ENCODE measurements at places on chromosomes 11 and 22.
A peak's percentile ranks its signal among the peaks of the same experiment; 100 is the strongest.

- no peak for DNase-seq
Measured at GRCh38 chr11:114216796-114217180, 79.4 kb upstream of the NNMT start.

- peak; percentile 56 for DNase-seq
Measured at GRCh38 chr11:79973721-79974617, 533.1 kb upstream of the TENM4 start.

DNA sequence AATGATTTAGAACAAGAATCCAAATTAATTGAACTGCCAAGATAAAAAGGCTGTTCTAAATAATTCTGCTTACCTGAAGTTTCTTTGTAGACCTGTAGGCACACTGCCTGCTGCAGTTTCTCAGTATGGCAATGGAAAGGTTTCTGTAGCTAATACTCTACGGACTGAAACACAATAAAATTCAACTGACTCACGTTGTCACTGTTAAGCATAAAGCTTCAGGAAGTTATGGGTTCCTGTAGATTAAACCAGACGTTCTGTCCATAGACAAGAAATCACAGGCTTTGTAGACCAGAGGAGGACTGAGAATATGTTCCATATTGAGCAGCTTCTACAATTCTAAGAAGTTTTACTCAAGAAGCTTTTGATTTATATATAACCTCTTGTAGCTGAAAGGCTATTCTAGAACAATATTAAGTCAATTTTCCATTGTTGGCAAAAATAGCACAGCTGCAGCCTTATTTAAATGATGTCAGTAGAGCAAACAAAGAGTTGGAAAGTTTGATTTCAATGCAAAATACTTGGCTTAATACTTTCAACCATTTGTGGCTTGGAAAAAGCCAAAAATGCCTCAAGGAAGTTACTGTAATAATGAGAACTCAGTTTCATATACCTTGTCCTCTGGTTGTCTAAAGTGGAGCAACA, at the start of gene GLYATL2:
TSS of gene GLYATL2 (minus strand) at position 344 of the 645 bp plus-strand sequence. CDS start 5,092 bp downstream, outside the sequence.
- no peak for DNase-seq

DNA sequence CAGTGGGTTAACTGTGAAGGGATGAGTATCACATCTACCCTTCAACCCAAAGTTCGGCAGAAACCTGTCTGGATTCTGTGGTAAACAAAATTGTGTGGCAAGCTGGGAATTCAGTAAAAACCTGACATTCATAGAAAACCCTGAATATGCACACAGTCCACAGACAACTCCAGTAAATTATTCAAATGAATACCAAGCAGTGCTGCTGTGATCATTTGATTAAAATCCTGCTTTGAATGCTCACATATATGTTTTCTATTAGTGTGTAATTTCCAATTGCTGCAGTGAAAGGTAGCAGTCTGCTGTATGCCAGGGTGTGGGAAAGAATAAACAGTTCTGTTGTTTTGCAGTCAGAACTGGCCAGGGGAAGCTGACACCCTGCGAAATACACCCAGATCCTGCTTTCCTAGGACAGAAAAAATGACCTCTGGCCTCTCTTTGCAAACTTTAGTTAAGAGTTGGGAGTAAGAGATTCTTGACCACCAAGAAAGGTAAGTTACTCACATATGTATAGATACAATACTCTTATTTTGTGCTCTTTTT, 217.8 kb downstream of the FAM76B start:
- no peak for DNase-seq

GRCh38 chr22:21840236-21840823, 27.1 kb downstream of the MAPK1 start:
- no peak for DNase-seq

- no peak for DNase-seq
Measured at GRCh38 chr11:123104697-123105096, 42.8 kb upstream of the HSPA8 start.

- no peak for DNase-seq
Measured at GRCh38 chr11:82703796-82704195, 29.9 kb downstream of the FAM181B start.

- no peak for DNase-seq
Measured at GRCh38 chr22:40231618-40232313, 54.0 kb downstream of the TNRC6B start.
